ENCODE measurements at places on chromosomes 4 and X.

GRCh38 chr4:185839770-185840169 is 27.8 kb upstream of the SORBS2 start:
- DNase-seq, result peak; percentile 15

DNA sequence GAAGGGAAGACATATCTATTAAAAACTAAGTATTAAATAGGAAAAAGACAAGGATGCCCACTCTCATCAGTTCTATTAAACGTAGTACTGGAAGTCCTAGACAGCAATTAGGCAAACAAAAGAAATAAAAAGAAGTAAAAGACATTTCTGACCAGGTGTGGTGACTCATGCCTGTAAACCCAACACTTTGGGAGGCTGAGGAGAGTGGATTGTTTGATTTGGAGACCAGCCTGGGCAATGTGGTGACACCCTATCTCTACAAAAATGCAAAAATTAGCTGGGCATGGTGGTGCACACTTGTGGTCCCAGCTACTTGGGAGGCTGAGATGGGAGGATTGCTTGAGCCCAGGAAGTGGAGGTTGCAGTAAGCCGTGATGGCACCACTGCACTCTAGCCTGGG is 1071.8 kb downstream of the FAT4 start:
- no peak for DNase-seq

DNA sequence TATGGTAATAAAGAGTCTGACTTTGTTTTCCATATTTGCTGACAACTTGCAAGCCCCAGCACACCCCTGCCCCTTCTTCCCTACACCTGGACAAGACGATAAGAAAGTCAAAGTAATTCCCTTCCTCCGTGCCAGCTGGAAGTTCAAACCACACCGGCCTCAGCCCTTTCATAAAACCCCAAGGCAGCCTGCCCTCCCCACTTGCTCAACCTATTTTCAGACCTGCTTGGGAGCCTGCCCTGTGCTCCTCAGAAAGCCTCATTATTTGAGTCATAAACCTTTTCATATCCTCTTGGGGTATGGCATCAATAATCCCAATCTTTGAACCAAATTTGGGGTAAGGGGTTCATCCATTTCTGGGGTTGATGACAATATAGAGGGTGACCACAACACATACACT is 29.5 kb downstream of the NIPAL1 start:
- no peak for DNase-seq

DNA sequence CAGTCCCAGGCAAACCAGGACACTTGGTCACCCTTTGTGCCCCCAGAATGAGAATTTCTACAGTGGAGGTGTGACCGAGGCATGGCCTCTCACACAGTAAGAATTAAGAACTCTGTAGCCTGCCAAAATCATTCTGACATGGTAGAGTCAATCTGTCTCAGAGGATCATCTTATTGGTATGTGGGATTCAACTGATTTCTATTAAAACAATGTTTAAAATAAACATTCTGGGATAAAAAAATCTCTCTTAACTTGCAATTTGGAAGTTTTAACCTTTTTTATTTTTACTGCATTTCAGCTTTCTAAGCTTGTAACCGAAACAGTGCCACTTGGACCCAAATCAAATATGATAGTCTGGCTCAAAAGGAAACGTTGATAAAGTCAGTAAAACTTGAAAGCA is 165.4 kb upstream of the LDB2 start:
- DNase-seq, result peak; percentile 89

All from GM23248 (cell line).